Head of caudate nucleus (tissue), 42 donors: ENCODE measurements at places on chromosomes 16 and 17.

DNA sequence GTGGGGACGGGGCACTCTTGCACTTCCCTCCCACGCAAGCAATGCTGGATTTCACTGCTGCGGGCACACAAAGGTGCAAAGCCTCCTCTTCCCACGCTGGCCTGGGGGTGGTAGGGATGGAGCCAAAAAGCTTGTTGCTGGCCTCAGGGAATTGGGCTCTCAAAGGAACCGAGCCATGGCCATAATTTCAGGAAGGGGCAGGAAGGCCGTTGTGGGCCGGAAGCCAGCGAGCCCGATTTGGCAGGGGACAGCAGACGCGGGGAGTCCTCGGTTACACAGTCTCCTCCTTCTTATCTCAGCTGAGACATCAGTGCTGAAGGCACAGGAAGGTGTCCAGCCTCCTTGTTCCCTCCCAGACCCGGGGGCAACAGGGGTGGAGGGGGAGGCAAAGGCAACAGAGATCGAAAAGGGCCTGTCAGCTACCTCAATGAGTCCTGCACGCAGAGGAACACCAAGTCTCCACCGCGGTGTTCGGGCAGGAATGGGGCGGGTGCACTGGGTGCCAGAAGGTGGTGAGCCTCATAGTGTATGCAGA, 59.5 kb downstream of the SLFN11 start:
- DNase-seq = no peak

DNA sequence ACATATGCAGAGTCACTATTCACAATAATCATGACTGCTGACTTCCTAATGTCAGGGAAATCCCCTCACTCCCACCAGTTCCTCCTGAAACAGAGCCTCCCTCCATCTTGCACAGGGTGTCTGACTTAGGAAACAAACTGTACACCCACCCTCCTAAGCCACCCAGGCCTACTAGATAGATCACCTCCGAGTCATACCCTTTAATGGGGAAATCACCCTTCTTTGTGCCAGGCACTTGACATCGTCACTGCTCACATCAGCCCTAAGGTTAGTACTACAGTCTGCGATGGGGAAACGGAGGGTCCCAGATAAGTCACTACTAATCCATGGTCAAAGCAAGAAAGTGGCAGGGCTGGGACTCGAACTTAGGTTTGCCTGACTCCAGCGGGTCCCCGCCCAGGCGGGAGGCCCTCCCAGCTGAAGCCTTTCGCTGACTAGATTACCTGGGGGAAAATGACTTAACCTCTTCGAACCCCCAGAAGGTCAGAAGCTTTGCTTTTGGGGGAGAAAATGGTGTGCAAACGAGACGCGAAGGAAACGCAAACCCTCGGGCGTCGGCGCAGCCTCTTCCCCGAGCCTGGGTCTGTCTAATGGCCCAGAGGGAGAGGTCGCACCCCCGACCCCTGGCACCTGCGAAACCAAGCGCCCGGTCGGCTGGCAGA, 3.4 kb upstream of the MLLT6 start:
- DNase-seq = no peak

- DNase-seq = no peak
These were observed 358.8 kb upstream of the TNRC6C start for GRCh38 chr17:77599699-77600098.

- DNase-seq = no peak
These were observed 2.3 kb downstream of the EVI2B start for GRCh38 chr17:31311526-31311925.

DNA sequence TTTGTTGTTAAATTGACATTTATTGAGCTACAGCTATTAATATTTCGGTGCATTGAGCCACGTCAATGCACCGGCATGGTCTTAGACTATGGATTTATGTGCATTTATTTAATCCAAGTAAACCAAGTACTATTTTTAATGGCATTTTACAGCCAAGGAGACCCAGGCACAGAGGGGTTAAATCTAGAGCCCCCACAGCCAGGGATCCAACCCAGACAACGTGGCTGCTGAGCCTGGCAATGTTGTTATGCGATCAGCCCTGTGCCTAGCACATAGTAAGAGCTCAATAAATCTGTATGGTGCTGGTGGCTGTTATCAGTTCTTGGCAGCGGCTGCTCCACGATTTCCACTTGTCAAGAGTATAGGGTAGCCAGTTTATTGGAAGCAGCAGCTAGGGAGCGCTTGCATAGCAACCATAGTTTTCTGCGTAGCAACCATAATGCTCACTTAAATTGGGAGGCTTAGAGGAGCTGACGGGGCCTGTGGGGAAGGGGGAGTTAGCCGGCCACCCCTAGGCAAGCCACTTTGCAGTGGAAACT, 541 bp upstream of the RBBP6 start:
- no peak for DNase-seq

- no peak for DNase-seq
These were observed 780.5 kb upstream of the GOT2 start for GRCh38 chr16:59514651-59515050.

GRCh38 chr17:59406808-59407381, 75.4 kb downstream of the YPEL2 start:
- DNase-seq = no peak

GRCh38 chr16:1963806-1964505, 670 bp downstream of the RPS2 start:
- DNase-seq = peak; percentile 43

- no peak for DNase-seq
These were observed 50.3 kb upstream of the B4GALNT2 start for GRCh38 chr17:49082231-49082630.

- DNase-seq = no peak
These were observed 1425.1 kb upstream of the CDH8 start for GRCh38 chr16:63461248-63461841.

DNA sequence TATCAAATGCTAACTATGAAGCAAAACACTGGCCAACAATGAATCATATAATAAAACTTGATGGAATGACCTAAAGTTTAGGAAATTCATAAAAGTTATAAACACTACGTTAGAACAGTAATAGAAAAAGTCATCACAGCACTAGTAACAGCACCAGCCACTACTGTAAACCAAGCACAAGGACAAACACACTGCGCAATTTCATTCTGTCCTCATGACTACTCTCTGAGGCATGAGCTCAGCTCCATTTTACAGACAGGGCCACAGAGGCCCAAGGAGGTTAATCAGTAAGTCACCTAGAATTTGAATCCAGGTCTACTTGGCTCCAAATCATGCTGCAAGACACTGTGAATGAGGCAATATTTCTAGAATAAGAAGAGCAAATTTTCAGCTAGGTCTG, 13.4 kb downstream of the EMC8 start:
- DNase-seq = no peak

DNA sequence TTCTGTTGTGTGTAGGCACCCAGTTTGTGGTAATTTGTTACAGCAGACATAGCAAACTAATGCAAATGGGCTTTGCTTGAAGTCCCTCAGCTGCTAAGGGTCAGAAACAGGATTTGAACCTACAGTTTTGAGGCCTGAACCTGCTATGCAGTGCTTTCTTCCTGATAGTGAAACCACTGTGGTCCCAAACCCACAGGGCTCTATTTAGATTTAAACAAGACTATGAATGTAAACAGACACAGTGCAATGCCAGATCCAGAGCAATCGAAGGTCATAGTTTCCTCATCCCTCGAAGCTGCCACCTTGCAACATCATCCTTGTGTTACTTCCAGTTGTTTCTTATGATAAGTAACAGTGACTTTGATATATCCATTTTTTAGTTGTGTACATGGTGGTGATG, 630.2 kb downstream of the WWOX start:
- no peak for DNase-seq

DNA sequence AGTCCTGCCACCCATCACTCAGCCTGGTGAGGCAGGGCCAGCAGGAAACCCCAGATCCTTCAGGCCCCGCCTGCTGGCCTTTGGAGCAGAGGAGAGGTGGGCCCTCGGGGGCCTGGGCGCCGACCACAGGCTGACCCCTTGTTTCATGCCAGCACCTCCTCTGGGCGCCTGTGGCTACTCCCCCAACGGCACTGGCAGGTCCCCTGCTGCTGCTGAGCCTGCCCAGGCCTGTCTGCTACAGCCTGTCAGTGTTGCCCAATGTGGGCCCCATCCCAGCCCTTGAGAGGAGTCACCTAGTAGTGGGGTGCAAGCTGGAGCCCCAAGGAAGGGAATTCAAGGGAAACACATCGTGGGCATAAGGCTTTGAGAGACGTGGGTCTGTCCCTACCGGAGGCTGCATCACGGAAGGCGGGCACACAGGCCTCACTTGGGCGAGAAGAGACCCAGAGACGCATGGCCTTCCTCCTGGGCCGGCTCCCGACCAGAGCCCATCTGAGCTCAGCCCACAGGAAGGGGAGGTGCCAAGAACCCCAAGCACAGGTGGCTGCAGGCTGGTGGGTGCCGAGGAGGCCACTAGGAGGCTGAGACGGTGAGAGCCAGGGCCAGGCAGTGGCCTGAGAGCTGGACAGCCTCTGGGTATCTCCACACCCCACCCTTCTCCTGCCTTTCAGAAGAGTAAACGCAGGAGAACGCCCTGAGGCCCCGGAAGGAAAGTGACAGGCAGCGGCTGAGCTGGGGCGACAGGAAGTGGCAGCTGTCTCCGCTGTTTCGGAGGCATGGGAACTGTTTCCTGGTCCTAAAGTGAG, 8.0 kb upstream of the FASN start:
- no peak for DNase-seq

GRCh38 chr16:69315486-69316311, 4.5 kb downstream of the VPS4A start:
- no peak for DNase-seq

DNA sequence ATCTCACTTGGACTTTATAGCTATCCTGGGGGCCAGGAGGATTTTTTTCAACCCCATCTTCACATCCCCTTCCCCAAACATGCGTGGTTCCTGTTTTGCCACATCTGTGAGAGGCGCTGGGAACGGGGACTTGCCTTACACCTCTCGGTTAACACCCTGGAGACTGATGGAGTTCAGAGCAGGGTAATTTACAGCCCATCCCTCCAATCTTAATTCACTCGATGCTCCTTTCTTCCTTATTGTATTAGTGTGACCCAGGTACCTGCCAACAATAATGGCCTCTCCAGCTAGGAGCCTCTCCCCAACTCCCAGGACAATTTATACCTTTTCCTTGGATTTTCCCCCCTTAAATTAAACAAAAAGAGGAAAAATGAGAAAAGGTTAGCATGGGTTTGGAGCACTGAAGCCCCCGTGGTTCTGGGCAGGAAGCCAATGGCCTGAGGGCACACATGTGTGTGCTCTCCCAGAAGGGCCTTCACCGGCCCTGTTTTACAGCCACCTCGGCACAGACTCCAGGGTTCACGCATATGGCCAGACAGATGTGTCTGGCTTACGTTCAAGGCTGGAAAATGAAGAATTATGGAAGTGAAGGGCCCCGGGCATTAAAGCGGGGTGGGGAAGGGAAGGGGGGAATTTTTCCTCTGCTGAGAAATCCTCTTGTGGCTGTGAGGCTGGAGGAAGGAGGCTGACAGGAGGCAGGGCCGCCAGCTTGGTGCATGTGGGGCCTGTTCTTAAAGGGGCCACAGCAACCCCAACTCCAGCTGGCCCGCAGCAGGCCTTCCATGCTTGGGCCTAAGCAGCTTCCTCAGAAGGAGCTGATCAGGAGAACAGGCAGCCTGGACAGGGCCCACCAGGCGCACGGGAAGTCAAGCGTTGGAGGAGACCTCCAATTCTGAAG, 21.4 kb downstream of the HIC1 start:
- DNase-seq = no peak

- DNase-seq = no peak
These were observed 3.0 kb downstream of the RFNG start for GRCh38 chr17:82048571-82048971.

- no peak for DNase-seq
These were observed 5.2 kb upstream of the RAI1 start for GRCh38 chr17:17675925-17676534.

DNA sequence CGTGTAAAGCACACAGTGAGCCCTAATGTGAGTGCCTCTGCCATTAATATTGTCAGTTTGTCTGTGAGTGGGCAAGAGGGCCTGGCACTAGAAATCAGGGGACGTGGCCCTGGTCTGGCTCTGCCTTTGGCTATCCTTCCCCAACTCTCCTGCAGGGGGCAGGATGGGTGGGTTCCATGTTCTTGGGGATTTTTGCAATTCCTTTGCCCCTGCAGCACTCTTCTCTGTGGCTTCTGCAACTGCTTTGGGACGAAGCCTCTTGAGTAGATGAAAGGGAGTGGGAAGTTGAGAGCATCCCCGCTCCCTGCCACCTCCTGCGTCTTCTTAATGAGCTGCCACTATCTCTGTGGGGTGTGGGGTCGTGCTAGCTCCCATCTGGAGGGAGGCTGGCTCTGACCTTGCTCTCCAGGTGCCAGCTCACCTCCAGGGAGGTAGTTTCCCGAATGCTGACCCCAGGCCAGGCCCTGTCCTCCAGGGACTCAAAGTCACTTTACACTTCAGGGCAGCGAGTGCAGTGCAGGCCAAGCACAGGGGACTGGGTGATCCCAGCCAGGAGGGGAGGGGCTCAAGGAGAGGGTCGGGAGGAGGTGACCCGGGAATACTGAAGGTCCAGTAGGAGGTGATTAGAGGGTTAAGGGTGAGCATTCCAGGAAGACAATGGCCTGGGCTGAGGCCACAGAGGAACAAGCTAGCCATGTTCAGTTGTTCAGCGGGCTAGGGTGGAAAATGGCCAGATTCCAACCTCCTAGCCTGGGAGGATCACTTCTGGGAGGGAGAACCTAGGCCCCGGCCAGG, 121.0 kb upstream of the NLRP1 start:
- DNase-seq = no peak
